ENCODE measurements at places on chromosomes 1 and 21.

GRCh38 chr1:90715309-90715708, 1.8 kb downstream of the BARHL2 start:
- no peak for DNase-seq

DNA sequence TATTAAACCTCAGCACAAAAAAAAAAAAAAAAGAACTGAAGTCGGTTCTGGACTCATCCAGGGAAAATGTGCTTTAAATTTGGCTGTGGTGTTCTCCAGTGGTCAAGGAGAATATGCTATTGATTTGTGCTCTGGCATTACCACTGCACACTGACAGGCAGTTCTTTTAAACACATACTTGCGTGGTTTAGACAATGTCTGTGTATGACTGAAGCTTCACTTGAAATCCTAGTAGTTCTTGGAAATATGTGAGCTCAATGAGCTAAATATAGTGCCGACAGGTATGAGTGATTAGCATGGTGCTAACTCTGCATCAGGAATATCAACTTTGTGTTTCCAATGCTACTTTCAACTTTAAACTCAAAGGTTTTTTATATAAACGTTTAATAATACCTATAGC, 415.6 kb downstream of the SMYD3 start:
- no peak for DNase-seq

DNA sequence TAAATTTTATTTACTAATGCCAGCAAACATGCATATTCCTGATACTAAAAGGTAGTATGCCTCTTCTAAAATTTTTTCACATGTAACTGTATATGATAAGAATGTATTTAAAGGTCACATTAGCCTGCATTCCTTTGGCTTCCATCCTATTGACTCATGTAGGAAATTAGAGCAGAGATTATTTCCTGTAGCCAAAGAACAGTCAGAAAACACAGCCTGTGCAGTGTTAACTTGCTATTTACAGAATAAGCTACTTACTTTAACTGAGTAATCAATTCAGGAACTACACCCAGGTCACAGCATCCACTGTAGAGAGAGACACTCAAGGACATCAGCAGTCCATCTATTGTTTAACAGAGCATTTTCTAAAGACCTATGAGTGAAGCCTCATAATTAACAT, 154.5 kb upstream of the ADGRL4 start:
- no peak for DNase-seq

DNA sequence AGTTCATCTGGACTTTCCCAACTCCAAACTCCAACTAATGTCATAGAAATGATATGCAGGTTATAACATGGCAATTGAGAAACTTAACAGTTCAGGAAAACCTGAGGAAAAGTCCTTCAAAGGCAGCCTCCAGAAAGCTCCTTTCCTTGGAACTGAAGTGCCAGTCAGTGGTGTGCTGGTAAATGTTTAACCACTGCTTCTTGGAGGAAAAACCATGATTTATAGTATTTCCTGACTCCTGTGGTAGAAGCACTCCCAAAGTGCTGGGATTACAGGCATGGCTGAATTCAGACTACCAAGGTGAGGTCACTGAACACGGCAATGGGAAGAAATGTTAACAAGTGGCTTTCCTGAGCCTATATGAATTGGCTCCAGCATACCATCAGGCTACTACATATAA, 26.7 kb upstream of the ZNHIT6 start:
- no peak for DNase-seq

GRCh38 chr1:174726167-174726879, 273.4 kb upstream of the CACYBP start:
- DNase-seq, result no peak

GRCh38 chr1:156445789-156446263, 54.7 kb downstream of the MEF2D start:
- peak; percentile 80 for DNase-seq

DNA sequence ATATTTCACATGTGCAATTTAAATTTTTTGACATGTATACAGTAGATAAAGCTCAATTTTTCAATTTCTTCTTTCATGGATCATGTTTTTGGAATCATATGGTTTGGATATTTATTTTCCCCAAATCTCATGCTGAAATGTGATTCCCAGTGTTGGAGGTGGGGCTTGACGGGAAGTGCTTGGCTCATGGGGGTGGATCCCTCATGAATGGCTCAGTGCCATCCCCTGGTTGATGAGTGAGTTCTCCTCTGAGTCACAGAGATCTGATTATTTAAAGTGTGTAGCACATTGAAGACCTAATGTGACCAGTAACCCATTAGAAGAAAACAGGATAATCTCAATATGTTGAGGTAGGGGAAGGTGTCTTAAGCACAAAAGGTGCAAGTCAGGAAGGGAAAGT, 9.1 kb upstream of the IFI16 start:
- no peak for DNase-seq

DNA sequence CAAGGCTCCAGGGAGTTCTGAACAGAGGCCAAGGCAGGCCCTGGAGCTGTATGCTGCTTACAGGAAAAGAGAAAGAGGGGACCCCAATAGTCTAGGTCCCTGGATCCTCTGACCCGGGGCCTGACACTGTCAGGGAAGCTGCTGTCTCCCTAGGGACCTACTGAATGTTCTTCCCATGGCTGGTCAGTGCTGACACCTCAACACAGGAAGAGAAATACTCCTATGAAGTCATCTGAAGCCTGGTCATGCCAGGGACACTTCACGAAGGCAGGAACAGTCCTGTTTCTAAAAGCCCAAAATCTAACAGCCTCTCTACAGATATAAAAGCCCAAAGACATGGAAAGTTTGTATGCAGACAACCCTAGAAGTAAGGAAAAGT, 1.7 kb upstream of the LAD1 start:
- DNase-seq, result no peak

Measured in NCI-H524 (cell line).